ENCODE measurements at places on chromosomes 13 and 19.

DNA sequence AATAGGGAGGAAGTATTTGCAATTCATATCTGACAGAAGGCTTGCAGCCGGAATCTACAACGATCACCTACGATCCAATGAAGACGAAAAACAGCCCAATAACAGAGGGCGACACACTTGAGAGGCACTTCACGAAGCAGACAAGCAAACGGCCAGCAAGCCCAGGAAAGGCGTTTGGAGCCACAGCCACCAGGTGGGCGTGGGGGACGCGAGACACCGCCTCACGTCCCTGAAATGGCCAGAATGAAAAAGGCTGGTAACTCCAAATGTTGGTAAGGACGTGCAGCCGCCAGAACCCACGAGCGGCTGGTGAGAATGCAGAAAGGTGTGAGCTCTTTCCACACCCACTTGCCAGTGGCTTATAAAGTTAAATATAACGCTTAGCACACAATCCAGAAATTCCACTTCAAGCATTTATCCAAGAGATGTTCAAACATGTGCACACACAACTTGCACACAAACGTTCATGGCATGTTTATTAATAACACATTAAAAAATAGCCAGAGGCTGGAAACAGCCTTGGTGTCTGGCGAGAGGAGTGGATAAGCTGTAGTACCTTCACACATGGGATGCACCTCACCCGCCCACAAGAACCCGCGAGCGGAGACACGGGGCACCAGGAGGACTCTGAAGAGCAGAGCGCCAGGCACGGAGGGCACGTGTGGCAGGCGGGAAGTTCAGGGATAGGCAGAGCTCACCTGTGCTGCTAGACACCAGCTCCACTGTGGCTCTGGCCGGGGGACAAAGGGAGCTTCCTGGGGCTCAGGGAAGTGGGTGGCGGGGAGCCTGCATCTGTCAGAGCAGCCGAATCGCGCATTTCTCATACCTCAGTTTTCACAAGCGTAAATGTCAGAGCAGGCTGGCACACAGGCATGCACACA, 89.3 kb downstream of the SPACA7 start:
- no peak for DNase-seq

DNA sequence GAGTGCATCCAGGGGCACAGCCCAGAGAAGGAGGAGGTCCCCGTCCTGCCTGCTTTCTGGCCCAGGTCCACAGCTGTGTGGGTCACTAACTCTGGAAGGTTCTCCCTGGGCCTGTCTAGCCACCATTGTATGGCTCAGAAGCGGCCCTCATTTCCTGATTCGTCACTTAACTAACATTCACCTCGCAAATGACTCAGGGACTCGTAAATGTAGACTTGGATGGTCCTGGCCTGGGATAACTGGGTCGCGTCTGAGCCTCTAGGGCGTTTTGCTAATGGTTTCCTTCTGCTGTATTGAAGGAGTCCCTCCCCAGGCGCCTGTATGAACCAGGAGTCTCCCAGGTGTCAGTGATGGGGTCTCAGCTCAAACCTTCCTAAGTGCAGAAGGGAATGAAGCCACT, 162.8 kb downstream of the ZNF536 start:
- no peak for DNase-seq

GRCh38 chr19:12450844-12451243, 10.0 kb upstream of the ZNF443 start:
- DNase-seq: no peak

GRCh38 chr13:30037306-30037705, 186.9 kb upstream of the UBL3 start:
- no peak for DNase-seq

DNA sequence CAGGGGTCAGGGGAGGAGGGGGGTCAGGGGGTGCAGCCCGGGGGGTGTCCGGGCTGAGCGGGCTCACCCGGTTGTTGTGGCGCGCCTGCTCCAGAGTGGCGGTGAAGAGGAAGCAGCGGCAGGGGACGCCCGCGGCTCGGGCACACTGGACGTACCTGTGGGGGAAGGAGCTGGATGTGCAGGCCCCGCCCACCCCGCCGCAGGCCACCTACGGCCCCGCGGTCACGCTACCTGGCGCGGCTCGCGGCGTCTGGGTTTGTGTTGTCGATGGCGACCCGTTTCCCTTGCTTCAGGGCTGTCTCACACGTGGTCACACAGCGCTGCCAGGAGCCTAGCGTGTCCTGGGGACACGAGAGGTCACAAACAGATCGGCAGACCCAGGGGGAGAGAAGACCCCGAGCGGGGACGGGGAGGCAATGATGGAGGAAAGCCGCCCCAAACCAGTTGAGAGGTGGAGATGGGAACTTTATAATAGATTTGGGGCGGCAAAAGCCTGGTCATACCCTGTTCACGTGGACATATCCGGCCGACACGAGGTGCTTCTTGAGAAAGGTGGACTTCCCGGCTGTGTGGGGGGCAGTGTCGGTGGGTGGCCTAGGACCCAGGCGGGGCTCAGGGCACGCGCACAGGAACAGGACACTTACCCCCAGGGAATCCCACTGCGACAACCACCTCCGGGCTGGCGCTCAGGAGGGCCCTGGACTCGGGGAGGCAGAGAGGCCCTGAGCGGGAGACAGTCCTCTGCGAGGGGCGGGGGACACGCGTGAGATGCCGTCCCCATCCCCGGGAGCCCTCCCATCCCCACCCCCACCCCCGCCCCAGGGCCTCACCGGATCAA, 5.6 kb downstream of the PNKP start:
- DNase-seq: peak; percentile 24

- DNase-seq: peak; percentile 11
Measured at GRCh38 chr13:109465148-109465547, 321.2 kb downstream of the IRS2 start.

DNA sequence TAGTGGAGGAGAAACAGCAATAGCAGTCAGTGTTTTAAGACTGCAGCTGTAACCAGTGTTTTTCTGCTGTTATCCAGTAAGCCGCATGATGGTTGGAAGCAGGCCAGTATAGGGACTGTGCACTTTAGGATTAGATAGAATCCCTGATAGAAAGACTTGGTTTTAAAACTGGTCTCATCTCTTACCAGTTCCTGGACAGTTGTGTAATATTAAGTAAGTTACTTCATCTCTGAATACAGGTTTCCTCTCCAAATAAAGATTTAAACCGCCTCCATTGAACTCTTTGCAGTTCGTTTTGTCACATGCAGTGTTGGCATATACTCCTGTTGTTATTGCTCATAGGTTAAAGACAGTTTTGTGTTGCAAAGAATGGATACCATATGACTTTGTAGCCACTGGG, 25.6 kb downstream of the URI1 start:
- peak; percentile 36 for DNase-seq

DNA sequence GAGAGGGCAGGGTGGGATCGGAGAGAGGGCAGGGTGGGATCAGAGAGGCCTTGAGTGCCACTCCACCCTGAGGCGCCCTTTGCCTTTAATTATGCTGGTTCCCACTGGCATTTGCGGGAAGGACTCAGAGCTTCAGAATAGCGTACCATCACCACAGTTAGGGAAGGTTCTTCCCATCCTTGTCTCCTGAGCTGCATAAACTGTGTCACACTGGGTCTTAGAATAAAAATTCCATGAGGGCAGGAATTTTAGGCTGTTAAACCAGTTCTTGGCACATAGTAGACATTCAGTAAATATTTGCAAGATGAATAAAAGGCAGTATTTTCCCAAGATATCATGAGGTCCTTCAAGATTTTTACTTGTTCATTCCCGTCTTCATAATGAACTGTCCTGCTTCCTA, 24.4 kb downstream of the PPP2R1A start:
- DNase-seq: peak; percentile 6

DNA sequence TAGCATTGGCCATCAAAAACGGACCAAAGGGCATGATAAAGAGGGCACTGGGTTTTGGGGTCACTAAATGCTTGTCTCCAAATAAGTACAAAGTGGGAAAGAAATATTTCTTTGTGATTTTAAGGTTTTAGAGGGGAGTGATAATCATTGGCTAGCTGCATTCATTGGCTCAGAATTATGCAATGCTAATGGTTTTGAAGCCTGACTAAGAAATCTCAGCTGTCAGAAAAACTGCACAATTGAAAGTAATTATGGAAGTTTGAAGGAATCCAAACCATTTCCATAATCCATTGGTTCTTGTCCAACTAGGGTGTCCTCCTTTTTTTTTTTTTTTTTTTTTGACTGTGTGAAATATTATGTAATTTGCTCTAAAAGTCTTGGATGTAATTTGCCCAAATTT, 88.2 kb upstream of the ARGLU1 start:
- no peak for DNase-seq
